ENCODE measurements at places on chromosomes 6 and 20.
A peak's percentile ranks its signal among the peaks of the same experiment; 100 is the strongest.

- no peak for DNase-seq
Measured at GRCh38 chr6:13953061-13953705, 28.4 kb downstream of the RNF182 start.

GRCh38 chr6:6610031-6610591 is 21.6 kb downstream of the LY86 start:
- DNase-seq: no peak

DNA sequence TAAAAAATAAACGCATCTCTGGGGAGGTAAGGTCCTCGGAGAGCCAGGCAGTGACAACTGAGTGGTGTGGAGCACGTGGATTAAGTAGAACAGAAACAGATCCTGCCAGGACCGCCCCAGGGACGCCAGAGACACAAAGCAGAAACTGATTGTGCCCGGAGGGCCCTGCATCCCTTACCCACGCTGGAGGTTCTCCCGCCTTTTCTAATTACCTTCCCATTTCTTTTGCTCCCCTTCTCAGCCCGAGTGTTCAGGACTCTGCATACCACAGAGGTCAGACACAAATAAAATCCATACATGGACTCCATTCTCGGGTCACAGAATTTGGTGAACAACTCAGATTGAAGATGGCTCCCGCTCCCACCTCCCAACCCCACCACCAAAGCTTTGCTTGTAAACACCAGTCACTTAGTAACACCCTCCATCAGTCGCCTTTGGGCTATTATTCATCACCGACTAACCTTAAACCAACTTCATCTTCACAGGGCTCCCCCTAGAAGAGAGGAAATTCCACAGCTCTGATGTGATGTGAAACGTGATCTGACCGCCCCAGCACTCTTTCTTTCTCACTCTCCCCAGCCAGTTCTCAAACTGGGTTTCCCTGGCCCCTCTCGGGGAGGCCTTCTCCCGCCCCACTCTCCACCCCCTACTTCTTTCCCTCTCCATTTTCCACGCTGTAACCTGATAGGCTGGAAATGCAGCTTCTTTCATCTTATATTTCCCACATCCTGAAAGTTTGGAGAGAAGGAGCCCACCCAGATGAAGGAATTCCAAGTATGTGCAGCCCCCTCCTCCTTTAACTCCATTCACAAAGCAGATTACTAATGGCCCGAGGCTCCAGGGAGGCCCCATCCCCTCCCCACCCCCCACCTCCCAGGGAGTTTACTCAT is 32.5 kb upstream of the PIM1 start:
- peak; percentile 88 for DNase-seq

DNA sequence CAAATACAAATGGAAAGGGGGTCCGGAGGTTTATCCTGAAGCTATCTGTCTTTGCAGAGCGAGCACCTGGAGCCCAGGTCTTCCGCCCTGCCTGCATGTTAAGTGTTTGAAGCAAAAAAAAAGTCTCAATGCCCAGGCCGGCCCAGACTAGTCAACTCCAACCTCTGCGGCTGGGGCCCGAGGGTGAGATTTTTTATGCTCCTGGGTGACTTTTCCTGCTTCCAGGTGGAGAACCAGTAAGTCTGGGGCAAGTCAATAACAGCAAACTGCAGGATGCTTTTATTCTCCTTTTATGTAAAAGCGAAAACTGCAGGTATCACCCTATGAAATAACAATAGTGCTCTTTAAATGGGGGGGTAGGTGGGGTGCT is 2.0 kb upstream of the ZBP1 start:
- no peak for DNase-seq
